ENCODE measurements at places on chromosomes 11 and 22.

GRCh38 chr11:15665368-15665871, 550.7 kb downstream of the INSC start:
- no peak for DNase-seq

DNA sequence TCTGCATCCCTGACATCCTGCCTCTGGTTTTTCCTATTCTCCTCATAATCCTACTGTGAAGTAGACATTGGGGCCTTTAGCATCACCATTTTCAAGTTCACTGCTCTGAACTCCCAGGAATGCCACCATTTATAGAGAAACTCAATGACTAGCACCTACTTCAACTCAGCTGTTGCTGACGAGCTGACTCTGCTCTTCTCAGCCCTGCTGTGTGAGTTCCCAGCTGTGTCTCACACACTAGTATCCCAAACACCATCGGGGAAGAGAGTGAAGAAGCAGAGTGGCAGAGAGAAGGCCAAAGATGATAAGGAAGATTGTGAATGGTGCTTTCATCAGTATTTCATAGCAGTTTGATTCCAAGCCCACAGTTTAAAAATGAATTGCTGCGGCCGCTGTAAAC, 71.9 kb downstream of the PLEKHA7 start:
- no peak for DNase-seq

GRCh38 chr11:112632866-112633505, 328.2 kb upstream of the NCAM1 start:
- no peak for DNase-seq

DNA sequence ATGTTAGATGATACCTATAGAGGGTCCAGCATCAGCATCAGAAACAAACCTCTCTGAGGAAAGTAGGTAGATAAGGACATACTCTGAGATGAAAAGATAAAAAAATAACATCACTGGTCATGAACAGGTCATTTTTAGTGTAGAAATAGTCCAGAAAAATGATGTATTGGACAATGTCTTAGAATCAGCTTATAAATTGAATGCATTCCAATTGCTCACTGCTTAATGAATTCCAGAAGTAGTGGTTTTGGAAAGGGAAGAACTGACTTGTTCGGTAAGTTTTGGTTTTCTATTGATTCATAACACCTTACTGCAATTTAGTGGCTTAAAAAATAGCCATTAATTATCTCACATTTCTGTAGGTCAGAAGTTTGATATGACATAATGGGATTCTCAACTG, 929.5 kb upstream of the CCDC90B start:
- DNase-seq: no peak

- no peak for DNase-seq
These were observed 60.0 kb downstream of the MYEOV start for GRCh38 chr11:69353696-69354544.

- no peak for DNase-seq
These were observed 3.8 kb upstream of the SHISAL1 start for GRCh38 chr22:44316393-44317122.
